ENCODE measurements at places on chromosomes 1 and 21.

DNA sequence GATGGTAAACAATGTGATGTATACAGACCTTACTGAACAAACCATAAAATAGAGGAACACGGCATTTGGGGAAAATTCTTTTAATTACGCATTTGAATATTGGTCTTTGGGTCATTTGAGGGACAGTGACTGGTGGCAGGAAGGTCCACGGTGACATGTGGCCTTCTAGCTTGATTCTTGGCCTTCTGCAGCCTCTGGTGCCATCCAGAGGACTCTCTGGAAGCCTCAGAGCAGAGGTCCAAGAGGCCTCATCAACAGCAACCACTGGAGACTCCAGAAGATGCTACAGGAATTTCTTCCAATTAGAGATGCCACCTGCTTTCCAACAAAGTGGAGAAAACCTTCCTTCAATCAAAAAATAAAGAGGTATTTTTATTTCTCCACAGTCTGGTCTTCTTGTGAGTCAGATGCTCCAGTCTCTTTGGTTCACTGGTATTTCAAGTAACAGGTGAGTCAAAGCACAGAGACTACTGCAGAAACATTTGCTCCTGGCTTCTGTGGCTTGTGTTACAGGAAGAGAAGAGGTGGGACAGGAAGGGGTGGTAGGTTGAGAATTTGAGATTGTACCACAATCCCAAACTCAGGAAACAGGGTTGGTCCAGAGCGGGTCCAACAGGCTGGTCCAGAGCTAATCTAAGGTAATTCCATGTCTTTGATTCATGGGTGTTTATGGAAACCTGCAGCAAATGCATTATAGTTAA, 2.7 kb upstream of the F5 start:
- DNase-seq: peak; percentile 28

DNA sequence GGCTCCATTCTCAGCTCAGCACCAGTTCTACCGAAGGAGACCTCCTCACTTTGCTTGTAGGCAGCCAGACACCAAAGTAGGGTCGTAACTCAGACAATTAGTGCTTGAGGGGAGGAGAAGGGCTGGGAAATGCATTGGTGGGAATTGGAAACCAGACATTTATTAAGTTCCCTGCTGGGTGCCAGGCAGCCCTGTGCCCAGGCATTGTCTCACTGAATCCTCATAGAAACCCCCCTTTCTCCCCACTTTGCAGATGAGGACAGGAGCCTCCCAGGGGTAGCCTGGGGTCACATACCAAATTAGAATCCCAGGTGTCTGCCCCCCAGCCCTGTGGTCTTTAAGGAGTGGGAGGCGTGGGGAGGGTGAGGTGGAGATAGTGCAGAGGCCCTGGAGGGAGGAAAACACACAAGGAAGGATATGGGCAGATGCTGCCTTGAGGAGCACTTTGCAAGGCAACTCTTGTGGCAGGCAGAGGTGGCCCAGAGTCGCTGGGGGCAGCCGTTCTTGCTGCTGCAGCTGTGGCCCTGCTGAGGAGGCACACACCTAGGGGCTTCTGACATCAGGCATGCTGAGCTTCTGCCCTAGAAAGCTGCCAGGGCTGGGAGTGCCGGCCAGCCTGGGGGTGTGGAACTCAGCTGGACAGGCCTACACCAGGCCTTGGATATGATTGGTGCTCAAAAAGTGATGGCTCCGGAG, 29.4 kb downstream of the CDK18 start:
- DNase-seq: no peak

GRCh38 chr21:44304877-44305293, 5.0 kb downstream of the PFKL start:
- DNase-seq: peak; percentile 52

DNA sequence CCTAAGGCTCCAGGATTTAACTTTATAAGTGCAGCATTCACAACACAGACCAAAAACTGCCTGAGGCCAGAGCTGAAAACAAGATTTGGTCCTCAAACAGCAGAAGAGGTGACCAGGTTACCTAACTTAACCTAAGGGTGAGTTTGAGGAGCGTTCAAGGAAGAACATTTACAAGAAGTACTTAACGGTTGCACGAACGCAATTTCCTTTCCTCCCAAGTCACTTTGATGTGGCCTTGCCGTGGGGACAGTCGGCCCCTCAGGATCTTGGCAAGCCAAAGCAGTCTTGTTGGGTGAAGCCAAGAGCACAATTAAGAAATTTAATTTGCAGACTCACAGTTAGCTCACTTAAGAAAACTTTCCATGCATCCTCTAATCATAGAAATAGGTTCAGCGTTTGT, 202.6 kb upstream of the COA6 start:
- DNase-seq: peak; percentile 42

DNA sequence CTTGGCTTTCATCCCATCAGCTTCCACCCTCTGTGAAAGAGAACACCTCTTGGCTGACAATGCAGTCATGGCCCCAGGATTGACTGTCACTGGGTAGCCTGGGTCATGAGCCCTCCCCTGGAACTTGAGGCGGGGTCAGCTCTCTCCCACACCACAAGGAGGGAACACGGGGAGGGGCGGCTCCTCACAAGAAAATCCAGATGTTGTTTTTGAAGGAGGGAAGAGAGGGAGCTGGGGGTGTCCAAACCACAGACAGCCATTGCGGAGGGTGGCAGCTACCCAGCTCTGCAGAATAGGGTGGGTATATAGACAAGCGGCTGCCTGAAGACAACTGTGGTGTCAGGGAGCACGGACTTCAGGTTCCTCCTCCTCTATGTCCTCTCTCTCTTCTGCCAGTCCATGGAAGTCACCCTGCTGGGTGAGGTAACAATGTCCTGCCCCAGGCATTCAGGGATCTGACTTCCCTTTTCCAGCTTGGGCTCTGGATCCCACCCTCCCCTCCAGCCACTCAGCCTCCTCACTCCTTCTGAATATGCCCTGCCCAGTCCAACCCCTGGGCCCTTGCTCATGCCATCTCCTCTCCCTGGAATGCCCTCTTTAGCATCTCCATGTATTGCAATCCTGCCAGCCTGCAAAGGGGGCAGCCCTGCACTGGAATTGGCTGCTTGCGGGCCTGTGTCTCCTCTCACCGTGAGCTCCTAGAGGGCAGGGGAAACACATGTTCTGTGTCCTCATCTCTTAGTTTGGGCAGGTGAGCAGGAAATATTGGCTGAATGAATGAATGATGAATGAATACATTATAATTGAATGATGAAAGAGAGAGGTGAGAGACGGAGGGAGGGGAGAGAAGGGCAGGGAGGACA, 60.9 kb upstream of the RUNX3 start:
- no peak for DNase-seq

GRCh38 chr1:6082430-6082971, 36.8 kb downstream of the KCNAB2 start:
- no peak for DNase-seq

- DNase-seq: peak; percentile 98
These were observed at the start of gene IFNAR1 for GRCh38 chr21:33324291-33325221. IFNAR1 (plus strand) TSS chr21:33324970; CDS start chr21:33325056, 86 bp downstream.

- DNase-seq: peak; percentile 87
These were observed at the start of gene TNFAIP8L2 for GRCh38 chr1:151156515-151156819. TNFAIP8L2 (plus strand) TSS chr1:151156649; CDS start chr1:151158698, 2,049 bp downstream.

DNA sequence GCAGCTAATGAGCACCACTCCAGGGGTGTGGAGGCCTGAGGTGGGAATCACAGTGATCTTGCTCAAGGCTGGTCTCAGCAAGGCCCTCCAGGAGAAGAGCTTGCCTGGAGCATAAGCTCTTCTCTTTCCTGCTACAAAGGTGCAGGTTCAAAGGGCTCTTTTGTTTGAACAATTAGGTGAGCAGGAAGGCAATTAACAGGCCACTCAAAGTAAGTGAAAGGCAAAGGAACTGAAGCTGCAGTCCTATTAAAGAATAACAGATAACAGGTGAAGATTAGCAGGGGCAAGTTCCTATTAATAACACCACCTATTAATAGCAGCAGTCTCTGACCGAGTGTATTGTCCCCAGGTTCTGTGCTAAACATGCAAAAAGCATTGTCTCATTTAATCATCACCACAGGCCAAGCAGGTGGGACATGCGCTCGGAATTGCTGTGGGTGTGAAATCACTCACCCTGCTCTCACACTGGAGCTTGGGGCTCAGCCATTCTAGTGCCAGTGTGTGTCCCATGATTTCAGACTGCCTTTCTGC, 113.8 kb downstream of the RHOU start:
- no peak for DNase-seq
